ENCODE measurements at places on chromosomes 11 and 22.

GRCh38 chr22:42368379-42369249, 63.6 kb downstream of the NFAM1 start:
- no peak for DNase-seq

DNA sequence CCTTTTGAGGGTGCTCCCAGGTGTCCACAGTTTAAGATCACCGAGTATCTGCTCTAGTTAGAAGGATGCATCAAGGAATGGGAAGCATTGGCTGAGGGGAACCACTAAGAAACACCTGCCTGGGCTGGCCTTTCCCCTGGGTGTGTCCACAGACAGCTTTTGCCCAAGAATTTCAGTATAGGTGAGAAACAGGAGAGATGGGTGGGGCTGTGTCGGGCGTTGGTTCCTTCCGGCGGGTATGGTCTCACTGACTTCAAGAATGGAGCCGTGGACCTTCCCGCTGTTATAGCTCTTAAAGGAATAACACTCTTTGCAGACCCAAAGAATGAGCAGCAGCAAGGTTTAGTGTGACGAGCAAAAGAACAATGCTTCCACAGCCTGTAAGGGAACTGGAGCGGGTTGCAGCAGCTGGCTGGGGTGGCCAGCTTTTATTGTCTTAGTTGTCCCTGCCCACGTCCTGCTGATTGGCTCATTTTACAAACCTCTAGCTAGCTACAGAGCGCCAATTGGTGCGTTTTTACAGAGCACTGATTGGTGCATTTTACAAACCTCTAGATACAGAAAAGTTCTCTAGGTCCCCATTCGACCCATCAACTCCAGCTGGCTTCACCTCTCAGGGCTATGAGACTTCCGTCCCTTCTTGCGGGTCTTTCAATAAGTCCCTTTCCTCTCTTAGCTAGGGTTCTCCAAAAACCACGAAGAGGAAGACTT, 2.4 kb downstream of the FADS1 start:
- peak; percentile 45 for DNase-seq

DNA sequence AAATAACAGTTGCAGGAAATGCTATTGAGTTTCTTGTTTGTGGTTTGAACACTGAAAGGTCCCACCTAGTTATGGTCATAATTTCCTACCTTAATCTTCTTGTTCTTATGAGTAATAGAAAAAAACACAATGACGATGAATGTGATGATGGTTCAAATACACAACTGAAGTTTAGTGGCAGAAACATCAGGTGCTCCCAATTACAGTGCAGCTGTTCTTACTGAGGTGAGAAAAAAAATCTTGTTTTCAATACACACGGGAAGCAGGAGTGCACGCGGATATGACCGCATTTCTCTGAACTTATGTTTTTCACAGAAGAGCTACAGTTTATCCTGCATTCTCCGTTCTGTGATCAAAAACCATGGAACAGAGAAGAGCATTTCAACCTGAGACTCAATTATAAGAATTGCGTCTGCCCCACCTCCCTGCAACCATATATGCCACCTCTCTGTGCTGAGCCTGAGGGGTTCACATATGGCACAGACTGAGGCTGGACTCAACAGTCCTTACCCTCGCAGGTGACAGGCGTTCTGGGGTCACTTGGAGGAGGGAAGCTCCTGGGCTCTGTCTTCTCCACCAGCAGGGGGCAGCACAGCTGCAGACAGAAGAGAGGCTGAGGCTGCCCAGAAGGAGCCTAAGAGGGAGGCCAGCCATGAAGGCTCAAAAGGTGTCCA, 99.7 kb upstream of the IGLL5 start:
- peak; percentile 58 for DNase-seq

- no peak for DNase-seq
Measured at GRCh38 chr11:25068451-25068850, 571.6 kb downstream of the LUZP2 start.

DNA sequence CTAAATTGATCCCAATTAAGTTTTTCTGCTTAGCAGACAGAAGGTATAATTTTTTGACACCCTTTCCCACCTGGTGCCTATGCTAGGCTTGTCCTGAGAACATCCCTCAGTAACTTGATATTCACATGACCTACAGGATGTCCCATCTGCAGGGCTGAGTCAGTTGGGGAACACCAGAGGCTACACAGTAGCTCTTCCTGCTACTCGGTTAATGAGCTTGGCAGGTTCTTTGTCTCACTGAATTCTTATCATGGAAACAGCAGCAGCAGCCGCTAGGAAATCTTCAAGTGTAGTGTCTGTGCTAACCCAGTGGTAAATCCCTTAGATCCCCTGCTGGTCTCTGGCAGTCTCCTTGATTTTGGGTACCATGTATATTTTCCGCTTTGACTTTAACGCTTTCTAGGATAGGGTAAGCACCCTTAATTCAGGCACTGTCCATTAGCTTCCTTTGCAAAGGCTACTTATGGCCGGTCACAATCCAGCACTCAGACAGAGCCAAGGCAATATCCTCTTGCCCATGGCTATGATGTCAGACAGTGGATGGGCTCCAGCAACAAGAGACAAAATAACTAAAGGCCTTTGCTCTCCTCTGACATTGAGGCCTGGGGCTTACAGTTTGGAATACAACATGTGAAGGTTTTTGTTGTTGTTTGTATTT, 8.5 kb downstream of the MRPL16 start:
- peak; percentile 49 for DNase-seq

DNA sequence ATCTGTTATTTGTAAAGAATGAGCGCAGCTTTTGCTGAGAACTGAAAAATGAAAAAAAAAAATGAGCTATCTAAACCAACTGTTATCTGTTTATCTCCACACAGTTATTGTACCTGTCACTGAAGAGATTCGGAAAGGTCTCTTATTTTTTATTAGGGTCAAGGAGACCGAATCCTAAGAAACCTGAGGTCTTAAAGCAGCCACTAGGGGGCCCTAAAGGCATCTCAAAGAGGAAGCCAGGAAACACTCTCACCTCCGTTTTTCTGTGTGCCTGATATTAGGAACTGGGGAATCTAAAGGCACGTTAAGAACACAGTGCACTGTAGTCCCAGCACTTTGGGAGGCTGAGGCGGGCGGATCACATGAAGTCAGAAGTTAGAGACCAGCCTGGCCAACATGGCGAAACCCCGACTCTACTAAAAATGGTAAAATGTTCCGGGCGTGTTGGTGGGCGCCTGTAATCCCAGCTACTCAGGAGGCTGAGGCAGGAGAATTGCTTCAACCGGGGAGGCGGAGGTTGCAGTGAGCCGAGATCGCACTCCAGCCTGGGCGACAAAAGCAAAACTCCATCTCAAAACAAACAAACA, 3.5 kb upstream of the LARGE1 start:
- peak; percentile 75 for DNase-seq

DNA sequence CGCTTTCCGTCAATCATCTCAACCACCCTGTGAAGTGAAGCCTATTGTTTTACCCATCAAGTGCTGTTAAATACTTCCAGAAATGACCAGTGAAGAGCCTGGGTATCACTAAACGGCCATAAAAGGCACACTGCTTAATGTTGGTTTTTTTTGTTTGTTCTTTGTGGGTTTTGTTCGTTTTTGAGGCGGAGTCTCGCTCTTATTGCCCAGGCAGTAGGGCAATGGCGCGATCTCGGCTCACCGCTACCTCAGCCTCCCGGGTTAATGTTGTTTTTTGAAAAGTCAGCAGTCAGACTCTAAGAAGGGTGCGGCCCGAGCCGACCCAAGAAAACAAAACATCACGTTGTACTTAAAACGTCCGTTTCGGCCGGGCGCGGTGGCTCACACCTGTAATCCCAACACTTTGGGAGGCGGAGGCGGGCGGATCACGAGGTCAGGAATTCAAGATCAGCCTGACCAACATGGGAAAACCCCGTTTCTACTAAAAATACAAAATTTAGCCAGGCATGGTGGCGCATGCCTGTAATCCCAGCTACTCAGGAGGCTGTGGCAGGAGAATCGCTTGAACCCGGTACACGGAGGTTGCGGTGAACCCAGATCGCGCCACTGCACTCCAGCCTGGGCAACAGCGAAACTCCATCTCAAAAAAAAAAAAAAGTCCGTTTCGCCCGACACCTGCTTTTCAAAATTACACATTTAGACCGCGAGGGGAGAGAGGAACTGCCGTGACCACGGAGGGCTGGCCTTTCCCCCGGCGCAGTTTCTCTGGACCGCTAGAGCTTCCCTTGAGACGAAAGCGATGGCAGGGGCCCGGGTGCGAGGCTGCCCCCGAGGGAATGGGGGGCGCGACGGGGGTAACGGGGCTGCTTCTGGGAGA, 714 bp downstream of the CD59 start:
- no peak for DNase-seq

DNA sequence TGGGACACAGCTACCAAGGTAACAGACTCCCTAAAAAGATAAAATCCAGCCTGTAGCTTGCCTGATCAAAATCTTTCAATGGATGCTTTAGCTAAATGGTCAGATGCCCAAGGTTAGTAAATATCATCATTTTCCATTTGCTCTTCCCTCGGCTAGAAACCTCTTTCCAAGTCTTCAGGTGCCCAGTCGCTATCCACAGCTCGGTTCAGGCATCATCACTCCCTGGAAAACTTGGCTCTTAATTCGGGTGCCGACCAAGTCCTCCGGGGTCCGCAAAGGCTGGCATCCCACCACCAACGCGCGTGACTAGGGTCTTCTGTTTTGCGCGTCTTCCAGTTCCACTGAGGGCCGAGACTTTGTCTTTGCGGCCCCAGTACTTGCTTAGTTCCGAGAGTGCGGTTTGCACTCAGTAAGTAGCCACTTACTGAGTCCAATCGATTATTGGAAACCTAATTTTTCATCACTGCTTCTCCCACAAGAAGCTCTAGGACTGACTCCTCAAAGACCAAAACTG, 44.3 kb downstream of the OR4D9 start:
- DNase-seq: no peak

- no peak for DNase-seq
Measured at GRCh38 chr11:66454247-66454646, 12.5 kb upstream of the PELI3 start.

GRCh38 chr11:95503047-95503446, 272.0 kb upstream of the SESN3 start:
- peak; percentile 91 for DNase-seq

DNA sequence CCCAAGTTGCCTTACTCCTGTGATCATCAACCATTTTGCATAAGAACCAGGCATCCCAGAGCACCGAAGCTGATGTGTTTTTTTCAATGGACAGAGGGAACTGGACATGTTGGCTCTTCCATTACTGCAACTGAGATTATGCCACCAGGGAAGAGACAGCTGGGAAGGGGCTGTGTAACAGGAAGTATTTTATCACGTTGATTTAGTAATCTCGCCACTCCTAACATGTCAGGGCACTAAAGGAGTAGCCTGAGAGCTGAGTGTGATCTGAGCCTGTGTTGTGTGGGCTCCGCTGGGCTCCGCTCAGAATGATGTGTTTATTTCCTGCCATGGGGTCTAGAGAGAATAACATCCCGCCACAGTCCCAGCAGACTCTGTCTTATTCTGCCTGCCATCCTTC, 165.4 kb downstream of the GRIK4 start:
- no peak for DNase-seq

GRCh38 chr11:75474878-75475766, 42.1 kb upstream of the KLHL35 start:
- DNase-seq: peak; percentile 65

- peak; percentile 92 for DNase-seq
Measured at GRCh38 chr11:33701302-33702230, 940 bp upstream of the C11orf91 start.

GRCh38 chr11:133835593-133836548, 9.4 kb downstream of the SPATA19 start:
- no peak for DNase-seq

DNA sequence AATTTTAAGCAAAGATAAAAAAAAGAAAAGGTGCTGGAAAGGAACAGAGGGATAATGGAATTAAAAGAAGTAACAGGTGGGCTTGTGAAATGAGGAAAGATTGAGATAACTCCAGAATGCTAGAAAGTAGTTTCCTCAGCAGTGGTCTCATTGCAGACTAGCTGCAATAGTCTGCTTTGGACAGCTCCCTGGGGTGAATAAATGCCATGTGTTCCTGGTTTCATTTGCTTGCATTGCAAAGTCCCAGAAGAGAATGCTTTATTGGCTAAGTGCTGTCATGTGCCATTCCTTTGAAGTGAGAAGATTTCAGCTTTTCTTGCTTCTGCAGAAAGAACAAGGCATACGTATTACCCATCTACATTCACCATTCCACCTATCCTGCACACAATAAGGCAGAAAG, 478.8 kb upstream of the RAG2 start:
- DNase-seq: no peak

GRCh38 chr11:88398372-88398771, 60.8 kb upstream of the CTSC start:
- DNase-seq: peak; percentile 81

DNA sequence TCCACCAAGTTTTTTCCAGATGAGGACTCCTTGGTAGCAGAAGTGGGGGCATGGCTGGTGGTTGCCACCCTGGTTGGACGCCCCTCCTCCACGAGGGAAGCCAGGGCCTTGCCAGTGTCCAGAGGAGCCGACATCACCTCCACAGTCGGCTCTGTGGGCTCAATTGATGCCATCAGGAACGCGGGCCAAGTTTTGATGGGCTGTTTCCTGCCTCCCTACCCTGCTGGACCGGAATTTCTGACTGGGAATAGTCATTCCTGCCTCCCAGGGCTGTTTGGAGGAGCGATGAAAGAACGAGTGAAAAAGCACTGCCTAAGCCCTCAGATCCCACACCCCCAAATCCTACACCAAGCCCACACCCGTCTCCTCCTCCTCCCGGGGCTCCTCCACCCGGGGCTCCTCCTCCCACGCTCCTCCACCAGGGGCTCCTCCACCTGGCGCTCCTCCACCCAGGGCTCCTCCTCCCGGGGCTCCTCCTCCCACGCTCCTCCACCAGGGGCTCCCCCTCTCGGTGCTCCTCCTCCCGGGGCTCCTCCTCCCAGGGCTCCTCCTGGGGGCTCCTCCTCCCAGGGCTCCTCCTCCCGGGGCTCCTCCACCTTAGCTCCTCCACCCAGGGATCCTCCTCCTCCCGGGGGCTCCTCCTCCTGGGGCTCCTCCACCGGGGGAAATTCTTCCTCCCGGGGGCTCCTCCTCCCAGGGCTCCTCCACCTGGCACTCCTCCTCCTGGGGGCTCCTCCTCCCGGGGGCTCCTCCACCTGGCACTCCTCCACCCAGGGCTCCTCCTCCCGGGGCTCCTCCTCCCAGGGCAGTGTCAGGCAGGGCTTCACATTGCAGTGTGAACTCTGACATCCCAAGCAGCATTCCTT, 10.0 kb upstream of the PRR5 start:
- DNase-seq: no peak

GRCh38 chr11:17159441-17159840, 48.3 kb downstream of the PIK3C2A start:
- DNase-seq: no peak

DNA sequence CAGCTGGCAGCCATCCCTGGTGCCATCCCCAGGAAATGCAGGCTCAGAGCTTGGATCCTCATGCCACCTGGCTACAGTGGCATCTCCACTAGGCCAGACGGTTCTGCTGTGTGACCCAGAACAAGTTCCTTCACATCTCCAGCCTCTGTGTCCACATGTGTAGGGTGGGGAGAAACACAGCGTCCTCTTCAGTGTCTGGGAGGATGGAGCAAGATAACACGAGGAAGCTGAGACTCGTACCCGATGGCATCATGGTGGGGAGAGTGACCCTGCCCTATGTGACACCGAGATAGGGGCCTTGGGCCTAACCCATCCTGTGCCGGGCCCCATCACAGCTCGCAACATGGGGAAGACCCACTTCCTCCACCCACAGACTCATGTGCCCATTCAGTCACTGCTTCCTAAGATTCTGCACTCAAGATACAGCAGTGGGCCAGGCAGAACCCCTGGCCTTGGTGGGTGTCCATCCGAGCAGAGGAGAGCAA, 78.5 kb downstream of the MORC2 start:
- DNase-seq: no peak

GRCh38 chr11:131468565-131468964, 98.2 kb downstream of the NTM start:
- peak; percentile 6 for DNase-seq

GRCh38 chr11:28559492-28559891, 451.3 kb downstream of the METTL15 start:
- peak; percentile 43 for DNase-seq

Measured in fibroblast of mammary gland (primary cell).